Amygdala (tissue), 56 donors: ENCODE measurements at places on chromosomes 11 and 22.

- peak; percentile 80 for DNase-seq
Observed at GRCh38 chr11:69075421-69076128, 26.8 kb downstream of the TPCN2 start.

DNA sequence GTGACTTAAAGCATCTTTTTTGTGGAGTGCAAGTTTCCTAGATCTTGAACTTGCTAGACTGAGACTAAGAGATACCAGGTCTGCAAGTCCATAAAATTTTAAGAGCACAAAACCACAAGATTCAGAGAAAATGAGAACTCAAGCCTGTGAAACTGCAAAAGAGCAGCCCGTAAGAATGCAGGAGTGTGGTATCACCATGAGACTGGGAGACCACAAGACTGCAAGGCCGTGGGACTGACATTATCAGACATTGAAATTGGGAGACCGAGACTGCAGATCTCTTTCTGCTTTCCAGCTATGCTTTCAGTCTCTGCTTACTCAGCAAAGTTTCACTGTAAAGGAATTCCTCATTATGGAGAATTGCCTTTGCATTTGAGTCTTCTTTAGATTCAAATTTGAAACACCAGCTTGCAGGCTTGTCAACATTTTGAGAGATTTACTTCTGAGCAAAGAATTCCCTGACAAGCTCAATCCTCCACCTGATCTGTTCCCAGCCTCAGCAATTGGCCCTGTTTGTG, 621.2 kb downstream of the KCNA4 start:
- no peak for DNase-seq

GRCh38 chr11:10502065-10502680, 38.8 kb downstream of the RNF141 start:
- no peak for DNase-seq

- DNase-seq, result no peak
Observed at GRCh38 chr11:96284917-96285316, 58.1 kb downstream of the MAML2 start.

GRCh38 chr11:81579339-81579738, 1154.3 kb downstream of the FAM181B start:
- no peak for DNase-seq

DNA sequence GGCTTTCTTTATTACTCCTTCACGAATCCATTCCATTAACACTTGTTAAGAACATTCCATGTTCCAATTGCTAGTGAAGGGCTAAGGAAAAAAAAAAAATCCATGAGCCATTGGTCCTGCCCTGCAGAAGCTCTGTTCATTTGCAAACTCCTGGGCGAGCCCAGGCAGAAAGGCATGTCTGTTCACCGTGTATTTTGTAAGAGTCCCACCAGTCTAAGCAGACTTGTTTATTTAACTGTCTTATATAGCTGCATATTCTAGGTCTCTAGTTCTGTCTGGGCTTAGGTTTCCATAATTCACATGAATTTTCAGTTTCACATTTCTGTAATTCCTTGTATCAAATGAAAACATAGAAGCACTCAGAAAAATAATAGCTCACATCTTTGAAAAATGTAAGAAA, 97.4 kb upstream of the POU2AF2 start:
- no peak for DNase-seq

DNA sequence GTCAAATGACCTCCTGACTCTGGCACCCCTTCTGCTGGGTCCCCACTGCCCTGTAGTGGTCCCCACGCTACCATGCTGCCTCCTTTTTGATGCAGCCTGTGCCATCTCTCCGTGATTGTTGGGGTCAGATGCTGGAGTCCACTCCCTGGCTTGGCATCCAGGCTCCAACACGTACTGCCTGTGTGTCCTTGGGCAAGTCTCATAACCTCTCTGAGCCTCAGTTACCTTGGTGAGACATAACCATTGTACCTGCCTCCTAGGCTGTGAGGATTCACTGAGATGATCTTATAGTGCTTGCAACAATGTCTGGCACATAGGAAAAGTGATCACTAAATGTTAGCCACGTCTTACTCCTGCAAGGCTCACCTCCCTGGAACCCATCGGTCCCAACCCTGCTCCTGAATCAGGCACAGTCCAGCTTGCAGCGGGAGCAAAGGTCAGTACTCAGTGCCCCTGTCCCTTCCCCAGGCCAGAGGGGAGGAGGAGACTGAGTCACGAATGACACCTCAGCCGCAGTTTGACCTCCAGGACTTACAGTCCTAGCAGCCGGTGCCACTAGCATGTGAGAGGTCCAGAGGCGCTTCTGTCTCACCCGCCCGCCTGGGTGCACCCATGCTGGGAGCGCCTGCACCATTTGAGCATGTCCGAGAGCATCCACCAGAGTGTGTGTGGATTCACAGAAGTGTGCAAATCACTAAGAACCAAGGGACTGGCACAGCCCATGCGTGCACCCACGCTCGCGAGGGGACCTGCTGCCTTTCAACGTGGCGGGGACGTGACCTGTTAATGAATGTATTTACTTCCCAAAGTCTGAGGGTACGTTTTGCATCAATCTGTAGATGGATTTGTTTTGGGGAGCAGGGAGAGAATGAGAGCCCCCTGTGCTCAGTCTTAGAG, 3.0 kb upstream of the APOA4 start:
- DNase-seq, result no peak

- DNase-seq, result no peak
Observed at GRCh38 chr22:36177160-36177559, 16.6 kb upstream of the APOL3 start.

DNA sequence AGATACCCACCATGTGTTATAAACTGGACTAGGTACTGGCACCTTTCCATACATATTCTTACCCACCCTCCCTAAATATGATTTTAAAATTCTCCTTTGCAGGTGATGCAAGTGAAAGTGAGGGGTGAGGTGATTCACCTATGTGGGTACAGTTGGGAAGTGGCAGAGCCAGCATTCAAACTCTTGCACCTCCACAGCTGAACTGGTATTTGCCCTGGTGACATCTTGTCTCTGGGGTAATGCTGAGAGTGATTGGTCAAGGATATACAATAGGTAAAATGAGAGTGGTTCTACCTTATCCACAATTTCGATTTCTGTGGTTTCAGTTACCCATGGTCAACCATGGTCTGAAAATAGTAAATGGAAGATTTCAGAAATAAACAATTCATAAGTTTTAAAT, 288.2 kb downstream of the MIAT start:
- DNase-seq, result no peak

GRCh38 chr11:86386746-86387145, 12.1 kb downstream of the CCDC81 start:
- no peak for DNase-seq

DNA sequence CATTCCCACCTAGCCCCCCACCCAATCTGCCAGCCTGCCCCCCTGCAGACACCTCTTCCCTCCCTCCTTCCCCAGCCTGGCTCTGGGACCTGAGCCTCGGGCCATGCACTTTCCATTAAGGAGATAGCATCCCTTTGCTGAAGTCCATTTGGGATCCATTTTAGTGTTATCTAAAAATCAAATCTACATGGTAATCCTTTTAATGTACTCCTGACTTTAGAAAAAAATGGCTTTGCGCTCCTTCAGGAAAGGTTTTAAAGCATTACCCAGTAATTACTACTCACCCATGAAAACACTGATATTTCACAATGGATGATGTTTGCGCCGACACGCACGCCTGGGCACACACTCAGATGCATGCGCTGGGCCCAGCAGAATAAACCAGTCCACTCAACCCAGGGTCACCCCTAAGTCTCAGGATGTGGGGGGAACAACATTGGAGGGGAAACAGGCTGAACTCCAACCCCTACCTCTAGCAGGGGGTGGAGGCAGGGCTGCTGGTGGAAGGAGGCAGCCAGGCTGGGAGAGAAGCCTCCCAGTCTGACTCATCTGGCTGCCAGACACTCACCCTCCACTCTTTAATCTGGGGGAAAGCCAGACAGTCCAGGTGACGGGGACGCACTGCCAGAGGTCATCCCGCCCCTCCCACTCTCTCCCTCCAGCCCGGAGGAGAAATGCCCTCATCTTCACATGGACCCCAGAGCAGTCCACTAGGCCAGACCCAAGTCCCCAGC, 29.8 kb downstream of the LMO1 start:
- no peak for DNase-seq

DNA sequence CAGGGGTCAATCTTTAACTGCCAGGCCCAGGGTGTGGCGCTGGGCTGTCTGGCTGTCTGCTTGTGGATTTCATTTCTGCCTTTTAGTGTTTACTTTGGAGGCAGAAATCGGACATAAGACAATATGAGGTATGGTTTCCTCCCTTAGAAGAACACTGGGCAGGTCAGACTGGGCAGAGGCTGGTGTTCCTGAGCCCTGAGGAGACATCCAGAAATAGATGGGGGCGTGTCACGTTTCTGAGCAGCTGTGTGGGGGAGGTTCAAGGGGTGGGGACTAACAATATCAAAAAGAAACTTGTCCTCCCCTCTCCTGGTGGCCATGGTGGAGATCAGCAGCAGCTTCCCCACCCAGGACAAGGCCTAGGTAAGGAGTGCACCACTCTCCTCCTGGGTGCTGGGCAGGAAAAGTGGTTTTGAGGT, at the start of gene ART1:
Gene ART1 (plus strand): TSS at position 312 of the 419 bp plus-strand sequence. CDS start 14,086 bp downstream, outside the sequence.
- no peak for DNase-seq

GRCh38 chr22:21589396-21589795, 21.9 kb downstream of the UBE2L3 start:
- DNase-seq, result no peak

DNA sequence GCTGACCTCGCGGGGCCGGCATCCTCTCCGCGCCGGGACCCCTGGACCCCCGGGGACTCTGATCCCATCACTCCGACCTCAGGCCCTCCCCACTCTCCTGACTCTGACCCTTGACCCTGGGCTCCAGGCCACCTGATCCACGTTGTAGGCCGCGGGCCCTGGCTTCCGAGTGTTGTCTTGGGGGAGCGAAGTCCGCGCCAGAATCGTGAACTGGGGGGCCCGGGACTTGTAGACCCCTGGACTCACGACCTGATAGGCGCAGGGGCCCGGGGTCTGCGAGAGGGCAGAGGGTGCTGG, 716 bp upstream of the TYMP start:
- DNase-seq, result no peak

DNA sequence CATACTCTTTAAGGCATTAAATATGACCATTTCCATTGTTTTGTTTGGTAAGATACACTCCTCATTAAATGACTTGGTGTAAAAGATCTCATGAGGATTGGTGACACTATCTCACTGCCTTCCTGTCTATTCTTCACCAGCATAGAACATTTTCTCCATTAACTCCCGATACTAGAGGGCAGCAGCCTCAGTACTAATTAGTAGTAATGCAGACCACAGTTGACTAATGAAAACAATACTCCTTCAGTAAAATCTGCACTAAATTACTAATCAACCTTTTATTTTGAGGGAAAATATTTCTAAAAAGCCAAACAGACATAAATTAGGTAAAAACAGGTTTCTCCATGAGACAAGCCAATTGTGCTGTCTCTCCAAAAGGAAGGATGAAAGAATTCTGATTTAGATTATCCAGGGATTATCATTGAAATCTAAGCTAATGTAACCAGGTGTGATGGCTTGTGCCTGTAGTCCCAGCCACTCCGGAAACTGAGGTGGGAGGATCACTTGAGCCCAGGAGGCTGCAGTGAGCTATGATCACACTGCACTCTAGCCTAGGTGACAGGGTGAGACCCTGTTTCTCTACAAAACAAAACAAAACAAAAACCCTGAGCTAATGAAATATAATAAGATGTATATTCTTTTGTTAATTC, 9.4 kb downstream of the PGM2L1 start:
- DNase-seq, result peak; percentile 56

- DNase-seq, result no peak
Observed at GRCh38 chr11:121452609-121453150, at the start of gene SORL1-AS1. Gene SORL1-AS1 (minus strand): TSS chr11:121452967.
